ENCODE measurements at places on chromosomes 2 and 18.

GRCh38 chr2:38631976-38632375 is 29.2 kb upstream of the HNRNPLL start:
- DNase-seq: no peak

- no peak for DNase-seq
Measured at GRCh38 chr2:137185378-137186078, 420.2 kb downstream of the THSD7B start.

GRCh38 chr18:26777351-26778053 is 88.0 kb downstream of the AQP4 start:
- no peak for DNase-seq

DNA sequence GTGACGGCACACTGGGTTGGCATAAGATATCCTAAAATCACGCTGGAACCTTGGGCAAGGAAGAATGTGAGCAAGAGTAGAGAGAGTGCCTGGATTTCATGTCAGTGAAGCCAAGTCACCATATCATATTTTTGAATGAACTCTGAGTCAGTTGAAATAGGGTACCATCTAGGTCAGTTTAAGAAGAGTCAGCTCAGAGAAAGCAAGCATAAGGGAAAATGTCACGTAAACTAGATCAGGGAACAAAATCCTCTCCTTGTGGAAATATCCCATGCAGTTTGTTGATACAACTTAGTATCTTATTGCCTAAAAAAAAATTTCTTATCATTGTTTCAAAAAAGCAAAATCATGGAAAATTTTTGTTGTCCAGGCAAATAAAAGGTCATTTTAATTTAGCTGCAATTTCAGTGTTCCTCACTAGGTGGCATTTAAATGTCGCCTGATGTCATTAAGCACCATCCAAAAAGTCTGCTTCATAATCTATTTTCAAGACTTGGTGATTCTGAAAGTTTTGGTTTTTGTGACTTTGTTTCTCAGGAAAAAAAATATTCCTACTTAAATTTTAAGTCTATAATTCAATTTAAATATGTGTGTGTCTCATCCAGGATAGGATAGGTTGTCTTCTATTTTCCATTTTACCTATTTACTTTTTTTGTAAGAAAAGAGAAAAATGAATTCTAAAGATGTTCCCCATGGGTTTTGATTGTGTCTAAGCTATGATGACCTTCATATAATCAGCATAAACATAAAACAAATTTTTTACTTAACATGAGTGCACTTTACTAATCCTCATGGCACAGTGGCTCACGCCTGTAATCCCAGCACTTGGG is 19.6 kb downstream of the RSAD2 start:
- DNase-seq: no peak

GRCh38 chr2:141411419-141411818 is 719.4 kb downstream of the LRP1B start:
- DNase-seq: no peak

DNA sequence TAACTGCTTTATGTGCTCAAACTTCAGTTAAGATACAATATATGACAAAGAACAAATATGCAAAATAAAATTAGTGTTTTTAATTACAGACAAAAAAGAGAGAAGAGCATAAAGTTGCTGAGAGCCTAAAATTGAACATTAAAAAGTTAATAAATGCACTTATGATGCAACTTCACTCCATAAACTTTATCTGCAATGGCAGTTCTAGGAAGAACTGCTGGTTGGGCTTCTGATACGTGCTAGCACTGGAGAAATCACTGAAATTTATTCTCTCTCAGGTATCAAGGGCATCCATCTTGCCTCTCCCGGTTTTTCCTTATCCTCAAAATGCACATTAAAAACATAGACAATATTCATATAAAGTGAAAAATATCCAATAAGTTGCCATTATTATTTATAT is 35.7 kb downstream of the MYO3B start:
- DNase-seq: no peak

DNA sequence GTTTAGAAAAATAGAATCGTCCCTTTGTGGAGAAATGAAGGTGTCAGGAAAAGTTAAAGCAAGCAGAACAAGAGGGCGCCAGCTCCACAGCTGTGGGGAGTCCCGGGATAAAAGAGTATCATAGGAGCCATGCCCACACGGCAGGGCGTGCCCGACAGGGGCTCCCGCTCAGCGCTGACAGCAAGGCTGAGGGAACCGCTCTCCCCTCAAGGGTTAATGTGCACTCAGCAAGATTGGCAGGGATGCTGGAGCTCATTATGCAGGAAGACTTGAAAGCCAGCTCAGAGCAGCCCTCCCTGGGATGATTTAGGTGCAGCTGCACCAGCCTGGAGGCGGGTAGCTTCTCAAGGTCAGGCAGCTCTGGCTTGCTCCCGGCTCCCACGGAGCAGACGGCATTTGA is 500.2 kb downstream of the EIPR1 start:
- no peak for DNase-seq

DNA sequence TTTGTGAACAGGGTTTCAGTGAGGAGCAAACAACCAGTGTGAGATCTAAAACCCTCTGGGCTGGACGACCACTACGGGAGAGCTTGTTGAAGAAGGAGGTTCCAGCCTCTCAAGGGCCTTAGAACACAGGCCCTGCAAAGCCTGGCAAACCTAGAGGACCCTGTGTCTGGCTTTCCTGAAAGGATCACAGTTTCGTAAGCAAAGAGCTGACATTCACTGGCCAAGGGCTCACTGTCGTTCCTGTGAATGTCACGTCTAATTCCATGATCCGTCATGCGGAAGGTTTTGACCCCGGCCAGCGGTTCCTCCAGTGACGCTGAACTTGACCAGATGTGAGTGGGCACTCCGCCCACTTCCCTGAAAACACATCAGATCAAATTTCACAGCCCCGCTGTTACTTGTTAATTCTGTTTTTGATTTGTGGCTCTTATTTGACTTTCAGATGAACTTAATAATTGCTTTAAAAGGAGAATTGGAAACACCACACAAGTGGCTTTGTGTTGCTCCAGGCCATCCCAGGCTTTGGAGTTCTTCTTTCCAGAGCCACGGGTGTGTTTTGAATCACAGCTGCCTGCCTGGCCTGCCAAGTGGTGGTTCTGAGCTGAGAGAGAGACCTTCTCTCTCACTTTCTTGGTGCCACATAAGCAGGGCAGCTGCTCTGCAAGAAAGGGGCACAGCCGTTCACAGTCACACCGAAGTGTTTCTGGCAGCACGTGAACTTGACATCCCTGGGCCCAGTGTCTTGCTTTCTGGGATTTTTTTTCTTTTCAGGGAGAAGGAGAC is 308.4 kb downstream of the NDUFA10 start:
- DNase-seq: no peak

DNA sequence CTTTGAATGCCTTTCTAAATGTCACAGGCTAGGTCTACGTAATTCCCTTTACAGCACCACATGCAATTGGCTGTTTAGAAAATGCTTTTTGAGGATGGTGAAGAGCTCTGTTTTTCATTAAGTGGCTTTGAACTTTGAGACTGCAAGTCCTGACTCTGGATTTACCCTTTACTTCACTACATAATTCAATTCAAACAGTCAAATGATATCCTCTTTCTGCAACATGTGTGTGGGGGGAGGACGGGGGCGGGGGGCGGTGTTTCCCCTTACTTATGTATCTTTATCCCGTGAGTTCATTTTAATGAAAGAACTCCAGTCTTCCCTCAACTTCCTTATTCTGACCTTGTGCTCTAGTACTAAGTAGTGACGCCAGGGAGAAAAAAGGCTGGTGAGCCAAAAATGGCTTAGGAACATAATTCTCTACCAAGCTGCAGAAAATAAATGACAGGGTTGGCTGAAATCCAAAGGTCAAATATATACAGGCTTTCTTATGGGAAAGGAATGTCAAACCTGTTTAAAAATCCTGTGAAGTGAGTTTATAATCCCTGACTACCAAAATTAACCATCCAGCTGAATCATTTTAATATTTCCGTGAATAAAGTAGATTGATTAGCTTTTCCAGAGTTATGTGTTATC is 119.6 kb downstream of the SLC8A1 start:
- DNase-seq: peak; percentile 23

- DNase-seq: no peak
Measured at GRCh38 chr2:8857709-8858108, 20.3 kb upstream of the KIDINS220 start.

- no peak for DNase-seq
Measured at GRCh38 chr2:12141618-12142258, 395.3 kb downstream of the LPIN1 start.

DNA sequence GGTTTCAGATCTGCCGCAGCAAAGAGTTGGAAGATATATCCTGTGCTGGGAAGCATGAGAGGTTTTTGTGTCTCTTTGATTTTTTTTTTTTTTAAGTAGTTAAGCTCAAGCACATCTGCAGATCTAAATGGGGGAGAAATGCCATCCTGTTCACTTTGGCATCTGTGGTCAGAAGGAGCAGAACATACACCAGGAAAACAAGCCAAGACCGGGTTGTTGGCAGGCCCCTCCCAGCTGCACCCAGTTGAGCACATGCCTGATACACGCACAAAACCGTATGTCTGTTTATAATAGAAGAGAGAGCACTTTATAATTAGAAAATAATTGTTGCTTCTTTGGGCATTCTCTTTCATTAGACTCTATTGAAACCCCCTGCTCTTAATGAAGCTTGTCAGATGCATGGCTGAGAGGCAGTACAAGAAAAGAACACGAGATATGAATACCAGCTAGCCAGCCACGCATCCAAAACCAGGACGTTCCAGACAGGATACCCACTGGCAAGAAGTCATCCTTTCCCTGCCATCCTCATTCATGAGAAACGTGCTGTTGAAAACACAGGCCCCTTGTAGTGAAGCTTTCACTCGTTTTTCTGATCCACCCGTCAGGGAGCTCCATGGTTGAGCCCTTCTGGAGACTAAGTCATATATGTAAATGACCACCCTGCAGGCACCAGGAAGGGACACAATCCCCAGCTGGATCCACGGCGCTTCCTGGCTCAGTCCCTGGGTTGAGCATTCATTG is 152.2 kb downstream of the ALPK2 start:
- DNase-seq: no peak

DNA sequence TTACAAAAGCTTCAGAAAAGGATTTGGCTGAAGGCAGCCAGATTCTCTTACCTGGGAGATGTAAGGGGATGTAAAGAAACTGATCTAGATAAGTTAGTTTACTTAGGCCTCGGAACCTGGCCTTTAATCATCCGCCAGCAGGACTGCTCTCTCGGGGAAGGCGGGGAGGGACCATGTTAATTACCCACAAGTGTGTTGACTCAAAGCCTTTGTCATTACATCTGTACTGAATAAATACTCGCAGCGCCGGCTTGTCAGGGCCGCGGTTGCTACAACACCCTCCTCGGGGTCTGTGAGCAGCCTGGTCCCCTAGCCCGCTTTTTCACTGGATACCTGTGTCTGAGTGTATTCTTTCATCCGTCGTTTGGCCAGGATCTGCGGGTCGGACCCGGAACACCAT is 6.7 kb downstream of the CHMP3 start:
- DNase-seq: no peak

All from D341Med (cell line).